ENCODE measurements at places on chromosomes 4 and X.

DNA sequence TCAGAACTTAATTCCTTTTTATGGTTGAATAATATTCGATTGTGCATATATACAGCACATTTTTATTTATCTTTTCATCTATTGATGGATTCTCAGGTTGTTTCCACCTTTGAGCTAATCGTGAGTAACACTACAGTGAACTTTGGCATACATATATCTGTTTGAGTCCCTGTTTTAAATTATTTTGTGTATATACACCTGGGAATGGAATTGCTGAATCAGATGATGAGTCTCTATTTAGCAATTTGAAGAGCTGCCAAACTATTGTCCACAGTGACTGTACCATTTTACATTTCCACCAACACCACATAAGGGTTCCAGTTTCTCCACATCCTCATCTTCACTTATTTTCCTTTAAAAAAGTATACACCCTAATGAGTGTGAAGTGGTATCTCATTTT, 166.2 kb upstream of the FGF13 start:
- DNase-seq = no peak

- DNase-seq = no peak
Measured at GRCh38 chr4:156934259-156934635, 37.4 kb downstream of the PDGFC start.

DNA sequence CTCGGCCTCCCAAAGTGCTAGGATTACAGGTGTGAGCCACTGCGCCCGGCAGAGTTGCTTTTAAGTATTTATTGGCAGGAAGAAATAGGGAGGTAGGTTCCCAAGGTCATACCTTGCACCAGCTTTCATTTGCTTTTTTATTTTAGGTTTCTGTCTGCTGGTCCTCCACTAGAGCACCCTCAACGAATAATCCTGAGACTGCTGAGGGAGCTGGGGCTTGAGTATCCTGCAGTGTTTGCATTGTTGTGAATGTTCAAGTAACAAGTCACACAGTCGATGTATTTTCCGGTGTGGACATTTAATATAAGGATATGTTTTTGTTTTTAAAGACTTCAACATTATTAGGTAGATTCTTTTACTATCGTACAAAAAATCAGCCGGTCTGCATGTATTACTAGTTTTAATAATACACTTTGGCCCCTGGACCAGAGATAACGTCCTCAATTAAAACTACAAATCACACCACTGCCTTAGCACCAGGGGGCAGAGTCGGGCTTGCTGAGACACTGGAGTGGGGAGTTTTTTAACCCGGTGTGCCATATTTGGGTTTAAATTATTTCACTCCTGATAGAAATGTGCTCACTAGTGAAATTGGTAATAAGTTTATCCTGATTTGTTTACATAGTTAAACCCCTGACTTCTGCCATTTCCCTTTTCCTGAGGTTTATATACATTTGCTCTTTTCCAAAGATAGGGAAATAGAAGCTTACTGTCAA, 11.6 kb downstream of the SMIM20 start:
- no peak for DNase-seq

DNA sequence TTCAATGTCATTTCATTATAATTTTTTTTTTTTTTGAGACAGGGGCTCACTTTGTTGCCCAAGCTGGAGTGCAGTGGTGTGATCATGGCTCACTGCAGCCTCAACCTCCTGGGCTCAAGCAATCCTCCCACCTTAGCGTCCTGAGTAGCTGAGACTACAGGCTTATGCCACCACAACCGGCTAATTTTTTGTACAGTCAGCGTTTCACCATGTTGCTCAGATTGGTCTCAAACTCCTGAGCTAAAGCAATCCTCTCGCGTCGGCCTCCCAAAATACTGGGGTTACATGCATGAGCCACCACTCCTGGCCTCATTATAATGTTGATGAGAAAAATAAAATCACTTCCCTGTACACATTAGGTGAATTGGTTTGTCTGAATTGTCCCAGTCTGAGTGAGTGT, 16.9 kb downstream of the TAF7L start:
- DNase-seq = no peak

GRCh38 chrX:69538321-69538876, 34.3 kb downstream of the NALF2 start:
- DNase-seq = peak; percentile 57

GRCh38 chr4:40763228-40763716, 13.5 kb downstream of the NSUN7 start:
- no peak for DNase-seq

DNA sequence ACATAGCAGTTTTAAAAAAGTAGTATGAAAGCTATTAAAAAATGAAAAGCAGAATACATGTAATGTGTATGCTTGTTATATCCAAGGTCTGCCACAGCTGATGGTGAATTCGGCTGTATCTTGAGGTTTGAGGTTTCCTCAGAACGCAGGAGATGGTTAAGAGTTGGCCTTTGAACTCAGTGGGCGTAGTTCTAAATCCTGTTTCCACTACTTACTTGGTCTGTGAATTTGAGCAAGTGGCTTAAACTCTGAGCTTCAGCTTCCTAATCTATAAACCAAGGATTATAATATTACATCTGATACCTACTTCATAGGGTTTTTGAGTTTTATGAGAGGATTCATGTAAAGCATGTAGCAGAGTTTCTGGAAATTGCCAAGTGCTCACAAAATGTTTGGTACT, 125.2 kb downstream of the STIM2 start:
- DNase-seq = no peak

GRCh38 chr4:123503698-123504363, 107.2 kb downstream of the SPRY1 start:
- no peak for DNase-seq

GRCh38 chrX:31858915-31859314, 787.1 kb upstream of the FTHL17 start:
- DNase-seq = no peak

- DNase-seq = no peak
Measured at GRCh38 chrX:22430701-22431100, 158.0 kb downstream of the CBLL2 start.

- DNase-seq = no peak
Measured at GRCh38 chrX:75131973-75132627, 24.0 kb downstream of the ABCB7 start.

GRCh38 chr4:2849267-2850152, 5.9 kb downstream of the ADD1 start:
- no peak for DNase-seq

GRCh38 chrX:101484135-101484534, 1.1 kb upstream of the ARMCX4 start:
- no peak for DNase-seq

GRCh38 chrX:152893980-152894610, 3.8 kb upstream of the ZNF185 start:
- DNase-seq = no peak

- DNase-seq = no peak
Measured at GRCh38 chrX:84340968-84341367, 153.0 kb upstream of the RPS6KA6 start.

DNA sequence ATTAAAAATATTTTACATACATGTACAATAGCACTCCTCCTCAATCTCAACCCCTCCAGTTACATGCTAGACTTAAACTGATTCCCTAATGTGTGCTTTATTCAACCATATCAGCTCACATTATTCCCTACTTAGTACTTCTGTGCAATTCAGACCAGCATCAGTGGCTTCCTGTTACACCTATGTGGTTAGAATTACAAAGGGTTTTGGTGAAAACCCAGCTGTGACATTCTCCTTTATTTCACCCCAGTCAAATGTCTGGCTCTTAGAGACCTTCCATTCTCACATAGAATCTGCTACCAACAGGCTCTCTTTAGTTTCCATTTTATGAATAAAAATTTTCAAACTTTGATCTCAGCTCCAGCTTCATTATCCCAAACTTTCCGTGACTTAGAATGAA, 85.2 kb upstream of the SLC7A11 start:
- DNase-seq = no peak

GRCh38 chrX:150569155-150569477, 695 bp downstream of the MTM1 start:
- no peak for DNase-seq

DNA sequence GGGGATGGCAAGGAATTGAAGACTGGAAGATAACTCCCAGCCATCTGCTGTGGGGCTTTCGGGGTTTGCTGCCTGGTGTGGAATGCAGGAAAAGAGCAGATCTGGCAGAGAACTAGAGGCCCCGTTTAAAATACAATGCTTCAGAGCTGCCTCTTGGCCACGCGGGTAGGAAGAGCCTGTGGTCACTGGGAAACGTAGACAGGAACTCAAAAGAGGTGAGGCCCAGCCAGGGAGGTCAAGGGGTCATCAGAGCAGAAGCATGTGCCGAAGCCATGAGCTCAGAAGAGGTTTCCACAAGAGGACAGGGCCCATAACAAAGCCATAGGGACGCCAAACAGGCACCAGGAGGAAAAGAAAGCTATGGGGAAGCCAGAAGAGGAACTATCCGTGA, 14.5 kb upstream of the STS start:
- no peak for DNase-seq

GRCh38 chrX:35841872-35842271, 43.7 kb downstream of the MAGEB16 start:
- no peak for DNase-seq

- DNase-seq = no peak
Measured at GRCh38 chr4:110003401-110004187, 90.9 kb downstream of the EGF start.

DNA sequence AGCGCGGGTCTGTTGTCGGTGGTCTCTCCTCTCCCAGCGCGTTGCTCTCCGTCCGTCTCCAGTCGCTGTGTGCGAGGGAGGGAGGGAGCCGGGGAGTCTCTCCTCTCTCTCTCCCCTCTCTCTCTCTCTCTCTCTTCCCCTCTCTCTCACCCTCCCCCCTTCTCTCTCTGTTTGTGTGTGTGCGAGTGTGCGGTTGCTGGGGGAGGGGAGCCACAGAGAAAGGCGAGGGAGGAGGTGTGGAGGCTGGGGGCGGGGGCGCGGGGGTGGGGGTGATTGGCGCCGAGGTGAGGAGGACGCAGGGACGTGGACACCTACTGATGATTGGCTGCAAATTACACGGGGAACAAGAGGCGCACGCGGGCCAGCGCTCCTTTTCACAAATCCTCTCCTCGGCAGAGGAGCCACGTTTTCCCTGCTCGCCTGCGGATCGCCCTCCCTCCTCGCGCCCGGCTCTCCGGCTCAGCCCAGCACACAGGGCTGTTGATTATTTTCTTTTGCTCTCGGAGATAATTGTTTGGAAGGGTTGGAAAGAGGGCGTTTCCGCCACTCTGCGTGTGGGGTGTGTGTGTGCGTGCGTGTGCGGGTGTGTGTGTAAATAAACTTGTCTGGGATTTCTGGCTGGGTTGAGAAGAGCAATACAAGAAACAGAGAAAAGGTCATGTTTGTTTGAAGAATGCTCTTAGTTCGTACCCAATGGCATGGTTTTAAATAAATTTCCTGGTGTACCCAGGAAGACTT, at the start of gene CXXC4:
Gene CXXC4, minus strand, starts transcription at position 73 of the 738 bp plus-strand sequence. CDS start 3,092 bp downstream, outside the sequence.
- peak; percentile 53 for DNase-seq

DNA sequence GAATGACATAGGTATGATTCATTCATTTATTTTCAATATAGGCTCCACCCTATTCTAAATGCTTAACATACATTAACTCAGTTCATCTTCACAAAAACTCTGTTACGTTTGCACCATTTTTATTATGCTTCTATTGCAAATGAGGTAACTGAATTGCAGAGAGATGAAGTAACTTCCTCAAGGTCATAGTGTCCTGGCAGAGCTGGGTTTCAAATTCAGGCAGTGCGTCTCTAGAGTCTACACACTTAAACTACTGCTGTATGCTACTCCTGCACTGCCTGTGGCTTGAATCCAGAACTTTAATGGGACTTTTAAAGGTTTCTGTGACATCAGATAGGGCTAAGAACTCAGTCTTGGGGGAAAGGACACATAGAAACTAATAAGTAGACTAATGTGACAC, 413.4 kb downstream of the UBE2NL start:
- DNase-seq = no peak

GRCh38 chrX:21678048-21678612, 20.0 kb upstream of the KLHL34 start:
- no peak for DNase-seq

- no peak for DNase-seq
Measured at GRCh38 chrX:85012098-85012497, 8.4 kb downstream of the APOOL start.

DNA sequence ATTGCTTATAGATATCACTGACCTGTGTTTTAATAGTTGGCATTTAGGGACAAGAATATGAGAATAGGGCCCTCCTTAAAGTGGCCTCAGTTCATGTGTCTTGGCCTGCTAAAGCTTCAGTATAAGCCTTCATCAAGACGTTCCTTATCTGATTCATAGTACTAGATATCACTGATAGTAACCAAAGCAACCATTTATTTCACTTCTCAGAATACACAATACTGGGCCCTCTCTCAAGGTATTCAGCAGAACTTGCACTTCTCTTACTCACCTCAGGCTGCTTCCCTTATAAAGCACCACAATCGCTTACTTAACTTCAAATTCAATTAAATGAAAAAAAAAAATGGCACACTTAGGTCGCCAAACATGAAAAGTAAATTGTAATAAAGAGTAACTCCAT, 259.4 kb upstream of the PCDH7 start:
- no peak for DNase-seq

GRCh38 chr4:64144994-64145393, 264.3 kb downstream of the TECRL start:
- peak; percentile 2 for DNase-seq

GRCh38 chr4:98195005-98195404, 51.7 kb upstream of the STPG2 start:
- no peak for DNase-seq

DNA sequence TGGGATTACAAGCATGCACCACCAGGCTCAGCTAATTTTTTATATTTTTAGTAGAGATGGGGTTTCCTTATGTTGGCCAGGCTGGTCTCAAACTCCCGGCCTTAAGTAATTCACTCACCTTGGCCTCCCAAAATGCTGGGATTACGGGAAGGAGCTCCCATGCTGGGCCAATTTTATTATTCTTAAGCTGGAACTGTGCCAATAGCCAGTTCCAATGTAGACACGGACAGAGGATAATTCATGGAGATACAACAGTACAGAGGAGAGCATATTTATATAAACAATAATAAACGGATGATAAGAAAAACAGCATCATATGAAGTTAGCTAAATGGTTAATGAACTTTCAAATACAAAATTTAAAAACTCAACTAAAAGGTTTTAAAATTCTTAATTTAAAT, 87.8 kb downstream of the PPA2 start:
- no peak for DNase-seq

DNA sequence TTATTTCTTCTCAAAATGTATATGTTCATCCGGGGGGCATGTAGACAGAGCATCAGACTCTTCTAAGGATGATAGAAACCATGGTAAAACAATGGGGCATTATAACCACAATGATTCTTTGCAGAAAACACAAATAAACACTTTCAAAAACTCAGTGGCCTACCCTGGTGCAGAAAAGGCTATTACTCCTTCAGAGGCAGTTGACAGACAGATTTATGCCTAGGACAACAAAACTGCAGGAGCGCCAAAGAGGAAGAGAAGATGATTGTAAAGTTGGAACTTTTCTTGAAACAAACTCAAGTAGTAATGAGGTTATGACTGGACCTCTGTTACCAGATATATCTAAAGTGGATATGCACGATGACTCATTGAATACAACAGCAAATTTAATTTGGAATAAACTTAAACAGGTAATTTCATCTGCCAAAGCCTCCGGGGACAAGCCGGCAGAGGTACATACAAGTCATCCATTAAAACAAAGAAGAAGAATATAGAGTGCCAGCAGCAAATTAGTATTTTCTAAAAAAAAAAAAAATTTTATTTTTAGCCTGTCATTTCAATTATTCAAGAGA, 1068.4 kb upstream of the INTU start:
- DNase-seq = no peak

Measured in left lung (tissue), 14 donors.